ENCODE measurements at places on chromosomes 11 and 22.

DNA sequence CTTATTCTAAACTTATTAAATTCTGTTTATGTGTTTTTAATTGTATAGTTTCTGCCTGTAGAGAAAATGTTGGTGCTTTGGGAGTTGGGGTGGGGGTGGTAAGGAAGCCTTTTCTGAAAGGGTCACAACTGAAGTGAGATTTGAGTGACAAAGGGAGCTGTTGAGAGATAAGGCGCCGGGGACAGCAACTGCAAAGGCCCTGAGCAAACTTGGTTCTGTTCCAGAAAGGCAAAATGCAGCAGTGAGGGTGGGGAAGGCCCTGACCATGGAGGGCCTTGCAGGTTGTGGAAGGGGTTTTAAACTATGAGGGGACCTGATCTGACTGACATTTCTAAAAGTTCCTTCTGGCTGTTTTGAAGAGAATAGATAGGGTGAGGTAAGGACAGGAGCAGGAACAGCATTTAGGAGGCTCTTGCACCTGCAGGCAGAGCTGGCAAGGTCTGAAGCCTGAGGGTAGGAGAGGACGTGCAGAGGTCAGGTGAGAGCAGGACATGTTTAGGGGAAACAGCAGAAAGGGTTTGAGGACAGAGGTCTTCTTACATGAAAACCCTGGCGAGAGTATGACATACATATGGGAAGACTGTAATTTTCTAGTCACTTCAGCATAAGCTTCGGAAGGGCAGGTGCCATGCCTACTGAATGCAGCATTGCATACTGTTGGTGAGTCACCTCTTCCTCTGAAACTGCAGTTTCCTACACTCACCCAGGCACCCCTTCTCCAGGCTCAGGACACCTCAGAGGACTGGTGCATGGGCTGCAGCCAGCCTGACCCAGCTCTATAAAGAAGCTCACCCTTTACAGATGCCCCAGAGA lies 190.7 kb downstream of the SNX19 start:
- DNase-seq: no peak

DNA sequence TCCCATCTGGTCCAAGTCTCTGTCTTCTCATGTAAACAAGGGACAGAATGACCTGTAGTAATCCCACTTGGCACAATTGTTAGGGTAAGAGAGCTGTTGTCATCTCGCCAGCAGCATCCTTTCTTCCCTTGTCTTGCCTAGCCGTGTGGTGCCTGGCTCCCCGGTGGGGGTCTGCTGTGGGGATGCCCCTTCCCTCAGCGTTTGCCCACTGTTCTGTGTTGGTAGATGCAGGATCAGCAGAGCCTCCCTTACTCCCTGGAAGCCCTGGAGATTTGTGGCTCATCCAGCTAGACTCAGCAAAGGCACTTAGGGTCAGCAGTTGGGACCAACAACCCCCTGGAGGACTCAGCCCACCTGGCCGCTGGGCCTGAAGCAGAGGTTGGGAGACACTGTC lies 13.0 kb downstream of the ACO2 start:
- no peak for DNase-seq

GRCh38 chr11:65524014-65524740 lies 706 bp upstream of the SCYL1 start:
- no peak for DNase-seq

- no peak for DNase-seq
These were observed 29.6 kb downstream of the METTL15 start for GRCh38 chr11:28137832-28138231.

- no peak for DNase-seq
These were observed 12.2 kb downstream of the TUBGCP6 start for GRCh38 chr22:50232481-50233151.

GRCh38 chr22:50672041-50672440 lies 582 bp upstream of the SHANK3 start:
- DNase-seq: no peak

GRCh38 chr11:3896644-3897043 lies 41.2 kb downstream of the STIM1 start:
- no peak for DNase-seq

DNA sequence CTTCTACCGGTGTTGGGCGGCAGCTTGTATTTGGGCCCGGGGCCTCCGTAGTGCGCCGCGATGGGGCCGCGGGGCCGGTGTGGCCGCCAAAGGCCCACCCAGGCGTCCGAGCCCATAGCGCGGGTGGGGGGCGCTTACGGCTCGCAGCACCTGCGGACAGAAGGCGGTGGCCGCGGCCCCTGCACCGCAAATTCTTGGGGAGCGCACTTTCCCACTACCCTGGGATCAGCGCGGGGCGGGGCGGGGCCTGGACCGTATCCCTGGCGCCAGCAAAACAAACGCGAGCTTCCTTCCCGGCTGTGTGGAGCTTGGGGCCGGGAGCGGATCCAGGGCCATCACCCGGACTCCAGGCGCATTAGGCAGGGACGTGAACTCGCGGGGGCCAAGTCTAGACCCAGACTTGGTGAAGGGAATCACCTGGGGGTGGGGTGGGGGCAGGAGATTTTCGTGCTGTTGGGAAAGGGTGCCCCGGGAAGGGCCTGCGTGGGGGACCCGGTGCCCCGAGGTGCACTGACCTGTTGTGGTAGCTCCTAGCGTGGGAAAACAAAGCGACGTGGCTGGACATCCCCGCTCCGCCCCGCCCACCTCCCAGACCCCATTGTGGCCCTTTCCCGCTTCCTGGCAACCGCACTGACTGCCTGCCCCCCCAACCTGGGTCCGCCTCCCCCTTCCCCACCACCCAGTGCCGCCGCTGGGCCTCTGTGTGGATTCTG lies 2.3 kb upstream of the TYMP start:
- peak; percentile 49 for DNase-seq

- no peak for DNase-seq
These were observed 90.4 kb downstream of the TTC28 start for GRCh38 chr22:28589102-28589750.

DNA sequence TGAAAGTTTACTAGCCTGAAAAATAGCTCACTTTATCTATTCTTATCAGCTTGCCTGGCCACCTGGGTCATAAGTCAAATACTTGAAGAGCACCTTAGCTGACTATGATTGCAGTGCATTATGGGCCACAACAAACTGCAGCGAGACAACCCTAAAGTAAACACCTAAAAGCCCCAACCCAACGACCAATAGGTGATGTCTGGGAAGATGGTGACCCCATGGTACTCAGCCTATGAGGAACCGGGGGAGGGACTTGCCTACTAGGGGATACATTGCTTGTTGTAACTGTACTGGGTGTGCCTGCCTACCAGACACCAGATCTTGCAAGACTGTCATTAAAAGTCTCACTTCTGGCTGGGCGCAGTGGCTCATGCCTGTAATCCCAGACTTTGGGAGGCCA lies 35.6 kb upstream of the APOBEC3A start:
- DNase-seq: no peak

- DNase-seq: peak; percentile 87
These were observed 2.3 kb downstream of the IRF7 start for GRCh38 chr11:613369-613968.

GRCh38 chr11:67484847-67485311 lies 2.1 kb downstream of the AIP start:
- peak; percentile 70 for DNase-seq

GRCh38 chr22:41030891-41031290 lies 61.5 kb upstream of the EP300 start:
- DNase-seq: no peak

Data from CD4-positive, alpha-beta T cell treated with Interleukin-1 beta for 1 hour (primary cell).